Left ventricle myocardium inferior (tissue), 1 donor: ENCODE measurements at places on chromosomes 16 and 17. TPM values are rescaled to one million over a fixed set of nuclear protein-coding genes. Genes with fewer than 3 reads are reported as not detected.

The NOG gene
- 0.41 TPM for total RNA-seq

GRCh38 chr17:77867308-77867781, 91.2 kb upstream of the TNRC6C start:
- DNase-seq, result no peak

DNA sequence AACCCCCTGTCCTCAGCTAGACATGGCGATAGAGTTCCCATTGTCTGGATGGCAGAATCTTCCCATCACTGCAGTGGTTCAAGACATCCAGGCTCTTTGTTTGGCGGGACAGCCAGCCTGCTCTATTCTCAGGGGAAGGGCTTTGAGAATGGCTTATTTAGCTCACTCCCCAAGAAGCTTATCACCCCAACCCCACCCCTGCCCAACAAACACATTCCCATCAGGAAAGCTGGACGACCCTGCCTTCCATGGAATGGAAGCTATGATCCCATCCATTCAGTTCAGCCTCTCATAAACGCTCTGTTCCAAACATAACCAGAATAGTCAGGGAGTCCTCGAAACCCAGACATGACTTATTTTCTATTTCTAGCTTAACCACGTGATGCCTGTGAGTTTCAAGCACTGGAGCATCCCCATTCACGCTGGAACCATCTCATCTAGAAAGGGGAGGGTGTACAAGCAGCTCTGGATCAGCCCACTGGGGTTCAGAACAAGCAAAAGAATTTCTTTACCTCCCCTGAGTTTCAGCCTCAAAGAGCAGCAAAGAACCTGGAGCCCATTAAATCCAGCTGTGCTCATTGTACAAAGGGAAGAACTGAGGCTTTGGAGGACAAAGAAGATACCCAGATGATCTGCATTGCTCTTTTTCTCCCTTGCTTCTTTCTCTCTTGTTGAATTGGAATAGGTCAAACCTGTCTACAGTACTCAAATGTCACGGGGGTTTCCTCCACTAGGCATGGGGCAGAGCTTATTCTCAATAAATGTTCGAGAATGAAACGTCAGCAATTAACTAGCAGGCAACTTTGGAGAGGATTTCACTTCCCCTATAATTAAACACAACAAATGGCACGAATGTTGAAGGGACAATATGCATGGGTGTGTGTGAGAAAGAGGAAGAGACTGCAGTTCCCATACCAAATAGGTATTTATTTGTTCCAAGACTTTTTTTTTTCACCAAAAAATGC, 93.1 kb downstream of the XYLT1 start:
- DNase-seq, result no peak

GRCh38 chr17:32276171-32276601, 10.6 kb downstream of the RHBDL3 start:
- DNase-seq, result no peak
